Stomach (tissue), 19 donors: ENCODE measurements at places on chromosomes 11 and 22. TPM values are rescaled to one million over a fixed set of nuclear protein-coding genes. Genes with fewer than 3 reads are reported as not detected.

The SYT12 gene
- total RNA-seq = not detected

- DNase-seq = no peak
Measured at GRCh38 chr11:29135504-29135903, 881.3 kb downstream of the KCNA4 start.

- DNase-seq = no peak
Measured at GRCh38 chr11:10641912-10642697, 51.5 kb downstream of the IRAG1 start.

- DNase-seq = no peak
Measured at GRCh38 chr22:20175597-20175900, 24.7 kb upstream of the CCDC188 start.

- no peak for DNase-seq
Measured at GRCh38 chr11:723120-723883, 17.3 kb downstream of the EPS8L2 start.

- no peak for DNase-seq
Measured at GRCh38 chr11:28481616-28482480, 373.7 kb downstream of the METTL15 start.

DNA sequence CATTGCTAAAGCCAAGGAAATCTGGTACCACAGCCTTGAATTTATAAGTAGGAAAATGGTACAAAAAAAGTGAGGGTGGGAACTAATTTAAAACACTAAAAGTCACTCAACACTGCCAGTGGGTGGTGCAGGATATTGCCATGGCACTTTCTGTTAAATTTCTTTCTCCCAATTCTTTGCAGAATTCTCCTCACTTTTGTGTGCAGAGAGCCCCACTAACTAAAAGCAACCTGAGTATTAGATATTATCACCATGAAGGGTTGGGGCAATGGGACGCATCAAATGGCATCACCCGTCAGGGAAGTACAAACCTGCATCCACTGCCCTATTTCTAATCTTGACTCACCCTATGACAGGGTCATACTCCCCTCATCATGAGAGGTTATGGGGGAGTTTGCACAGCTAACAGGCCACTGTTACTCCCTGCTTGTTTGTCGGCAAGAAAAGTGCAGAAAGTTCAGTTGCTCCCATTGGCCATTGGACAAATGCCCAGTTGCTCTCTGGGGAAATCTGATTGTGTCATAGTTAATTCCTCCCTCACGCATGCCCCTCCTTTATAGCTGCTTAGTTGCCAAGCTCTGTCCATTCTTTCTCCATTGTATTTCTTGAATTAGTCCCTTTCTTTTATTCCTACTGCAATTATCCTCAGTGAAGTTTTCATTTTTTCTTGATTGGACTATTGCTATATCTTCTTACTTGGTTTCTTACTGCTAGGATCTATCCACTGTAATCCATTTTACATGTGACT is 93.8 kb upstream of the BLID start:
- DNase-seq = peak; percentile 83

DNA sequence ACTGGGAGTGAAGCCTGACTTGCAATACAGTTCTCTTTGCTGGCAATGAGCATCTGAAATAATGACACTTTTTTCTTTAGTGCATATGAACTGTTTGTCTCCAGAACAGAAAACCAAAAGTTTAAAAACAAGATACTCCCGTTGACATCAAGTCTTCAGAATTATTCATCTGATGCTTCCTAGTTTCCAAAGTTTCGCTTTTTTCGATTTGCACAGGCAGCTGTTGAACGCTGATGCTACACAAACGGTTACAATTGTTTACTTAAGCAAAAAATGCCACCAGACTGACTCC is 612 bp upstream of the BIRC2 start:
- DNase-seq = no peak

DNA sequence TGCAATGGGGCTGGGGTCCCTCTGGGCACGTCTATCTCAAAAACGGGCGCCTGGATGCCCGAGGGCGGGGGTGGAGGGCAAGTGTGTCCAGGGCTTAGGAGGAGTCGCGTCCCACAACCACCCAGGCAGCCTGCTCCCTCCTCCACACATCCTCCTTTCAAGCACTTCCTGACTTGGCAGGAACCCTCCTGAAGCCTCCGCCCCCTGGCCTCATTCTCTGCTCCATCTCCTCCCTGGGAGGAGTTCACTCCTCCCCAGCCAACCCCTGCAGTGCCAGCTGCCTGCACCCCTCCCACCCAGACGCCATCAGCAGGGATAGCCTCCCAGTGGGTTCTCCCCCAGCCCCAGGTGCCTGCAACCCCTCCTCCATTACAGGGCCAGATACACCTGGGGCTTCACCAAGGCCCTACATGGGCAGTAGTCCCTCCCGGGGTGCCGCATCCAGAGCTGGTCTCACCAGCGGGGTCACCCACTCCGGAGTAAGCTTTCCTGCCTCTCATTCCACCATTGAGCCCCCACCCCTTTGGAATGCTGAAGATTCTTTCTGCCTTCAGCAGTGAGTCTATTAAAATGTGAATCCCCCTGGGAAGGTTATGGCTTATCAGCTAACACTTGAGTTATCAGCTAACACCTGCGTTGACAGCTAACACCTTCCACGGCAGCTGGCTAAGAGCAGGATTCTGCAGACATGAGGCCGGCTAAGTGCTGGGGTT is 24.4 kb downstream of the RTN4R start:
- DNase-seq = peak; percentile 35
